Ascending aorta (tissue), 2 donors: ENCODE measurements at places on chromosomes 5 and 9. TPM values are rescaled to one million over a fixed set of nuclear protein-coding genes. Genes with fewer than 3 reads are reported as not detected.

DNA sequence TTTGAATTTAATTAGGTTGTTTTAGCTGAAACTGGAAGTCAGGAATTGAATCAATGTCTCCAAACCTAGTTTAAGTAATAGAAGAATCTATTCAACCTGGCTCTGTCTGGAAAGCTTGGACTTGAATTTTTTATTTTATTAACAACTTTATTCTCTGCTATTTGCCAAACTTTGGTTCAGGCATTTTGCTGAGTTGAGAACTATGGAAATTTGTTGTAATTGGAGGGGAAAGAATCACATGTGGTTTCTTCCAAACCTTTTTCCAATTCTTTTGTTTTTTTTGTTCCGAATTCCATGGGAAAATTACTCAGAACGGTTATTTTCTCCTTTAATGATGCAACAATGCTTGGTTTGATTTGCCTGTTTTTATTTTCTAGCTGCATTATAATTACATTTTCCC lies 98.2 kb upstream of the RPS23 start:
- H3K4me3 ChIP-seq = no peak overlapping the region
- DNase-seq = no peak
- H3K36me3 ChIP-seq = no peaks in the 10 kb centered on the region
- peak overlapping the region; percentile 31 for H3K27ac ChIP-seq

SUB1 gene
- 103 TPM for total RNA-seq

- H3K27ac ChIP-seq = no peak overlapping the region
- H3K27me3 ChIP-seq = no peaks in the 10 kb centered on the region
- no peak for DNase-seq
- H3K4me1 ChIP-seq = no peaks in the 10 kb centered on the region
- no peaks in the 10 kb centered on the region for H3K36me3 ChIP-seq
These were observed 536.5 kb downstream of the CDK5RAP2 start for GRCh38 chr9:120043448-120043847.

HINT1 gene
- 78.9 TPM for total RNA-seq

- H3K27me3 ChIP-seq = no peaks in the 10 kb centered on the region
- H3K27ac ChIP-seq = no peak overlapping the region
- H3K4me1 ChIP-seq = peaks cover 4% of the 10 kb centered on the region
- no peaks in the 10 kb centered on the region for H3K36me3 ChIP-seq
- DNase-seq = no peak
These were observed 109.2 kb downstream of the RAPGEF6 start for GRCh38 chr5:131525805-131526204.

DNA sequence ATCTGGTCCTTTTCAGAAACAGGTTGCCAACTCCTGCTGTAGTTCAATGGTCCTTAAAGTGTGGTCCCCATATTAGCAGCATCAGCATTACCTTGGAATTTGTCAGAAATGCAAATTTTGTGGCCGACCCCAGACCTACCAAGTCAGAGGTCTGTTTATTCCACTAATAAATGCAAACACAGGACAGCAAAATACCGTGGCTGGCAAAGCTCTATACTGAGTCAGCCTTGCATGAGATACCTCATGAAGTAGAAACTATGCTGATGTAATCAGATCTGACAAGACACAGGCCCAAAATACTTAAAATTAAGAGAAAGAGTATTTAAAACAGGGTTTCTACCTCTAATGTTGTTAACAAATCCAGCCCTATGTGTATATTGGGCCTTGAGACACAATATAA lies 3.0 kb downstream of the GOLM1 start:
- no peak for DNase-seq
- no peak overlapping the region for H3K27ac ChIP-seq
- no peaks in the 10 kb centered on the region for H3K36me3 ChIP-seq
- no peak overlapping the region for H3K4me3 ChIP-seq

GRCh38 chr5:163373436-163374084 lies 63.8 kb upstream of the CCNG1 start:
- DNase-seq = no peak
- no peaks in the 10 kb centered on the region for H3K4me1 ChIP-seq
- no peak overlapping the region for H3K4me3 ChIP-seq

- no peaks in the 10 kb centered on the region for H3K27me3 ChIP-seq
- peaks cover 3% of the 10 kb centered on the region for H3K4me1 ChIP-seq
- no peaks in the 10 kb centered on the region for H3K36me3 ChIP-seq
- H3K27ac ChIP-seq = no peak overlapping the region
- no peak for DNase-seq
These were observed 55.5 kb downstream of the ROR2 start for GRCh38 chr9:91894536-91894935.

DNA sequence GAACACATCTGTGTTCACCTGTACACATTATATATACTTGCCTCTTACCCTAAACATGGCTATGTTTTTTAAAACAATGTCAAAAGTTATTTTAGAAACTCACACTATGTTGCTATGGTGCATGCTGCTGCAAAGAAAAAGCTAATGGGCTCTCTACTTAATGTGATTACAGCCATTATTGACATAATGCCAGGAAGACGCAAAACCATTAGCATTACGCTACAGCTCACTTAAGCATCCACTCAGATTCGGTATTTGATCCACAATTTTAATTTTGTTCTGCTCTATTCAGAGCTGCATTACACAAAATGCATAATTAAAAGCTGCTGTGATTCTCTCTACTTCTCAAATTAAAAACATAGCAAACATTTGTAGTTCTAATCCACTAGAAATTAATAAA lies 395.2 kb downstream of the BNC2 start:
- H3K4me1 ChIP-seq = no peaks in the 10 kb centered on the region
- H3K36me3 ChIP-seq = no peaks in the 10 kb centered on the region
- H3K27me3 ChIP-seq = no peaks in the 10 kb centered on the region
- DNase-seq = no peak

DNA sequence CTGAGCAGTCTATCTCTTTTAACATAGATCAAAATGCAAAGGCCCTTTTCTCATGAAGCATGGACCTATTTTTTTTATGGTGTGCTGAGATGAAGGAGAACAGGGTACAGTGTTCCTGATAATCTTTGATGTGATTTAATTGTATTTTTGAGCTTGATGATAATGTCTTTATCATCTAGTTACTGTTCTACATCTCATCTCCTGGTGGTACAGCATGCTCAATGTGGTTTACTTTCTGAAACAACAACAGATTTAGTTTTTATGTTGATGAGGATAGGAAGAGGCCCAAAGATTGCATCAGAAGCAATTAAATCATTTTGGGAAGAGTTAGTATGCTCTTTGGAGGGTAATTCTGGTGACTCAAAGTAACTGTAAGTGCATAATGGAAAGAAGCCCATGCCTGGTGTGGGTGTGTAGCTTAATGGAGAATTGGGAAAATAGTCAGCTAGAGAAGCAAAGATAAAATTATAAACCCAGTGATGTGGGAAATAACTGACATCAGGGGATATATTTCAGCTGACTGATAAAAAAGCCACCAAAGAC lies 123.0 kb upstream of the KCNN2 start:
- no peaks in the 10 kb centered on the region for H3K36me3 ChIP-seq
- no peak overlapping the region for H3K4me3 ChIP-seq
- H3K4me1 ChIP-seq = no peaks in the 10 kb centered on the region
- DNase-seq = no peak
- H3K27ac ChIP-seq = no peak overlapping the region

C5orf52 gene
- not detected for total RNA-seq

GRCh38 chr5:32778403-32778802 lies 67.3 kb downstream of the NPR3 start:
- H3K27me3 ChIP-seq = no peaks in the 10 kb centered on the region
- no peak overlapping the region for H3K4me3 ChIP-seq
- no peak for DNase-seq
- H3K36me3 ChIP-seq = no peaks in the 10 kb centered on the region
- no peaks in the 10 kb centered on the region for H3K4me1 ChIP-seq
- H3K27ac ChIP-seq = peak overlapping the region; percentile 44

DNA sequence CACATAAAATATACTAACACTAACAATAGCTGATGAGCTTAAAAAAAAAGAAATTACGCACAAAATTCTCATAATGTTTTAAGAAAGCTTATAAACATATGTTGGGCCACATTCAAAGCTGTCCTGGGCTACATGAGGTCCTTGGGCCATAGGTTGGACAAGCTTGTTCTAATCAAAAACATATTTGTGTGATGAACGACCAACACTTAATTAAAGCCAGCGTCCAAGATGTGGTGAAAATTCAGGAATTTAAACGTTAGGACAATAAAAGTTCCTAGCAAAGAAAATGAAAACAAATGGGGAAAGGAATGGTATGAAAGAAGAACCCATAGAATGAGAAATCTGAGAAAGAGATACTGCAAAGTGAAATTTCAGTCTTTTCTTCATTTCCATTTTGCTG lies 429.6 kb upstream of the DMAC1 start:
- no peaks in the 10 kb centered on the region for H3K4me1 ChIP-seq
- H3K27me3 ChIP-seq = no peaks in the 10 kb centered on the region
- H3K4me3 ChIP-seq = no peak overlapping the region
- DNase-seq = no peak
- H3K36me3 ChIP-seq = no peaks in the 10 kb centered on the region
- H3K27ac ChIP-seq = no peak overlapping the region

GRCh38 chr9:14336244-14336643 lies 22.3 kb upstream of the NFIB start:
- peaks cover 7% of the 10 kb centered on the region for H3K4me1 ChIP-seq
- H3K27me3 ChIP-seq = no peaks in the 10 kb centered on the region
- H3K36me3 ChIP-seq = no peaks in the 10 kb centered on the region
- H3K4me3 ChIP-seq = no peak overlapping the region

CKMT2 gene
- total RNA-seq = 0.43 TPM

ANKRD18B gene
- total RNA-seq = not detected

GRCh38 chr9:91296354-91296753 lies 65.4 kb downstream of the AUH start:
- H3K27me3 ChIP-seq = no peaks in the 10 kb centered on the region
- no peak for DNase-seq
- peaks cover 23% of the 10 kb centered on the region for H3K36me3 ChIP-seq
- H3K27ac ChIP-seq = no peak overlapping the region

- no peaks in the 10 kb centered on the region for H3K36me3 ChIP-seq
- no peaks in the 10 kb centered on the region for H3K4me1 ChIP-seq
- no peak overlapping the region for H3K4me3 ChIP-seq
- H3K27me3 ChIP-seq = no peaks in the 10 kb centered on the region
These were observed 123.2 kb downstream of the MYO10 start for GRCh38 chr5:16812911-16813310.

PRRC2B gene
- 199 TPM for total RNA-seq

GRCh38 chr5:169637085-169637548 lies at the start of gene DOCK2:
TSS of gene DOCK2 (plus strand) at chr5:169637275. CDS start at chr5:169637327, 52 bp downstream.
- H3K27me3 ChIP-seq = peaks cover 17% of the 10 kb centered on the region
- peak within 1 kb of the TSS; percentile 46 for H3K4me3 ChIP-seq
- no peaks in the 10 kb centered on the region for H3K36me3 ChIP-seq

SPATA31D4 gene
- total RNA-seq = not detected

DNA sequence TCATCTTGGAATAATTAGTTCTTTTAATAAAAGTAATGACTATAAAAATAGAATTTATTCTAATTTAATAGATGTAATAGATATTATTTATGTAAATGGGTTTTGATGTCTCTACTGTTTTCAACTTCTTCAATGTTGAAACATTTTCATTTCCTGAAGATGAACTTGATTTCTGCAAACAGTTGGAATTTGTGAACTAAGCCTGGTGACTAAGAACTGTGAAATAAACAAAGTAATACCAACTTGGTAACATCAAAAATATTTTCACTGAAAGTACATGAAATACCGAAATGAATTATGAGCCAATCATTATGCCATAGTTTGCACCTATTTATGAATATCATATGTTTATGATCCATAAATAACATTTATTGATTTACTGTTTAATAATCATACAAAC lies 143.8 kb upstream of the FGF10 start:
- no peaks in the 10 kb centered on the region for H3K27me3 ChIP-seq
- H3K36me3 ChIP-seq = no peaks in the 10 kb centered on the region
- H3K4me3 ChIP-seq = no peak overlapping the region
- no peaks in the 10 kb centered on the region for H3K4me1 ChIP-seq
- no peak overlapping the region for H3K27ac ChIP-seq
- no peak for DNase-seq

- no peaks in the 10 kb centered on the region for H3K27me3 ChIP-seq
- H3K27ac ChIP-seq = no peak overlapping the region
These were observed 53.5 kb downstream of the ZFR start for GRCh38 chr5:32390819-32391591.

DNA sequence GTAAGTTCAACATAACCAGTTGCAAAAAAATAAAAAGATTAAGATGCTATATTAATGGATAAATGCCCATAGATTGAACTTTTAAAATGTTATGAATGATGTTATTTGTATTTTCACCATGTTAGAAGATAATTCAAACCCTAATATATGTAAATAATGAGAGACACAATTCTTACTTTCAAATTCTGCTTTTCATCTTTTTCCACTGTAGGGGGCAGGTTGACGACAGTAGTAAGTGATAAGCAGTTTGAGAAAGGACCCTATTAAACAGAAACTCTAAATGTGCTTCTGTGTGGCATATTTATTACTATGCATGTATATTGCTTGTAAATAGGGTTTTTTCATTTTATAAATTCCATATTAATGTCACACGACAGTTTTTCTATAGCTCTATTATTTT lies 591.1 kb downstream of the SEMA5A start:
- H3K36me3 ChIP-seq = no peaks in the 10 kb centered on the region
- no peaks in the 10 kb centered on the region for H3K4me1 ChIP-seq
- no peaks in the 10 kb centered on the region for H3K27me3 ChIP-seq
- DNase-seq = no peak

PCDHB8 gene
- 0.11 TPM for total RNA-seq

DNA sequence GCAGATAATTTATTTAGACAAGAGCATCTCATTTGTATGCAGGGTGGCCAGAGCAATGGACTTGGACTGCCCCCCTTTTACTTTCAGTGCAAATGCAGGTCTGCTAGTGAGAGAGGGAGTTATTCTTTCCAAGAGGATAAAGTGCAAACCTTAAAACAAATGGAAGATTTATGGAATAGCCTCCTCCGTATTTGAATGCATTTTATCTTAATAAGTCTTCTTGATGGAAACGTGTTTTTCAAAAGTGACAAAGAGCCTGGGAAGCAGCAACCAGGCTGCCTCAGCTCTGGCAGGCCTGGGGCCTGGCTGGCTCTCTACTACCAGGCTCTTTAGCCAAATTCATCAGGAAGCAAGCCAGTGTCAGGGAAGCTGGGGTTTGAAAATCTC lies 6.8 kb downstream of the NR2F1 start:
- H3K27me3 ChIP-seq = peaks cover 6% of the 10 kb centered on the region
- DNase-seq = no peak
- H3K4me3 ChIP-seq = no peak overlapping the region
- no peaks in the 10 kb centered on the region for H3K4me1 ChIP-seq
- no peaks in the 10 kb centered on the region for H3K36me3 ChIP-seq

- no peaks in the 10 kb centered on the region for H3K36me3 ChIP-seq
- H3K4me3 ChIP-seq = no peak overlapping the region
- no peak for DNase-seq
- peaks cover 6% of the 10 kb centered on the region for H3K4me1 ChIP-seq
- no peak overlapping the region for H3K27ac ChIP-seq
These were observed 35.4 kb upstream of the RXRA start for GRCh38 chr9:134290603-134291451.

SLC6A19 gene
- not detected for total RNA-seq

GRCh38 chr5:180830253-180831138 lies 27.9 kb upstream of the MGAT1 start:
- no peaks in the 10 kb centered on the region for H3K27me3 ChIP-seq
- DNase-seq = no peak
- H3K4me3 ChIP-seq = peak overlapping the region; percentile 95
- peak overlapping the region; percentile 97 for H3K27ac ChIP-seq
- H3K4me1 ChIP-seq = peaks cover 4% of the 10 kb centered on the region
